ENCODE measurements at places on chromosomes 11 and 22.
A peak's percentile ranks its signal among the peaks of the same experiment; 100 is the strongest.

DNA sequence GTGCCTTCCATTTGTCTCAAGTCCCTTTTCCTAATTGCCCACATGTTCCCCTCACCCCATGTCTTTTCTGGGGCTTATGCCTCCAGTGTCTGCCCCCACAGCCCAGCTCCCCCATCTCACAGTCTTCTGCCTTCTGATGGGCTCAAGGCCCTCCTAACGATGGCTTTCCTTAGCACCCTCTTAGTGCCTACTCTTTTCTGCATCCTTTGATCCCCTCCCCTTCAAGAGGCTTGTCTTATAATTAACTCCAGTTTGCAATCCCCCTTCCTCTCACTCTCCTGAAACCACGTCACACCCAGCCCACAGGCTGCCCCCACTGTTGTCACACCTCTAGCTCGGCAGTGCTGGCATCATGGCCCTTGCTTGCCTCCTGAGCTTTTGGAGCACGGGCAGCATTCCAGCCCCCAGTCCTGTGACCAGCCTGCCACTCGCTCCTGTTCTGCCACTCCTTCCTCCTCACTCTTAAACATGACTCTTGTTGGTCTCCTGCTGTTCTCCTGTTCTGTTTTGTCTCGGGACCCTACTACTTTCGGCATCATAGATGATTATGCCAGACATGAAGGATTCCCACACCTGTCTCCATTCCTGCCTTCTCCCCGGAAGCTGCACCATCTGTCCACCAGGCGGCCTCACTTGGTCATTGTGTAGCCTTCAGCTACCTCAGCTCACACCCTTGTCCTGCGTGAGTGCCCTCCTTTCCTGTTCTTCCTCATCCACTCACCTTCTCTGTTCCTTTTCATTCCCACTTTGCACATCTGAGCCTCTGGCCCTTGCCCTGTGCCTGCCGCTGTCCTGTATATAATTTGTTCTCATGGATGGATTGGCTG, 26.1 kb downstream of the UBE2L3 start:
- DNase-seq: no peak

- DNase-seq: peak; percentile 98
These were observed at the start of the genes FAM118B and RPUSD4 for GRCh38 chr11:126211236-126212088. Gene FAM118B, plus strand, starts transcription at chr11:126211782. Its CDS starts 23,220 bp downstream, at chr11:126235002. Gene RPUSD4, minus strand, starts transcription at chr11:126211650. Its CDS starts 12 bp downstream, at chr11:126211638.

- DNase-seq: no peak
These were observed 5.2 kb downstream of the SLC25A17 start for GRCh38 chr22:40813912-40814315.

DNA sequence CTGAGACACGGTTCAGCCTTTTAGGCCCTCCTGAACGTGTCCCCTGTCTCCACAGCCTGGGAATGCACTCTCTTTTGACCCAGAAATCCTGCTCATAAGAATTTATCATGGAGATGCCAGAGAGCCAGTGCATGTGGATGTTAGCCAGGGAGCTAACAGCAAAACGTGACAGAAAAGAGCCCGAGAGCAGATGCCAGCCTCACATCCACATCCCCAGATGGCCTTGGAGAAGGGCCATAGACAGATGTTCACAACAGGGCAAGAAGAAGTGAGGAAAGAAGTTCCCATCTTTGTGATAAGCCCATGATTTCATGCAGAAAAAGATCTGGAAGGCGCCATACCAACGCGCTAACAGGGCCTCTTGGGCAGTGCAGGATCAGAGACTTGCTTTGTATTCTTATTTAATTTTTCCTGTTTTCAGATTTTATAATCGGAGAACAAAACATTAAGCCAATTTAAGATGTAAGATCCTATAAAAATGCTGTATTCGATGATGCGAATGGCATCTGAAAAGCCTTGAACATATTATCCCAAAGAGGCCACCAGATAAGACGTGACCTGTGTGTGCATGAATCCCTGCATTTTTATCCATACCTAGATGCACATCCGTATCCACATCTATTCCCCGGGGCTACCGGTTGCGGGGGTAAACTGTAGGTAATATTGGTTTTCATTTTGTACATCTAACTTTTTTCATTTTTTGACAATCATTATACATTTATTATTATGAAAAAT, 48.7 kb downstream of the IGLL5 start:
- DNase-seq: no peak

GRCh38 chr11:118914178-118914918, 11.4 kb downstream of the BCL9L start:
- DNase-seq: peak; percentile 72

GRCh38 chr22:20781272-20781990, 7.5 kb downstream of the SERPIND1 start:
- DNase-seq: peak; percentile 72

DNA sequence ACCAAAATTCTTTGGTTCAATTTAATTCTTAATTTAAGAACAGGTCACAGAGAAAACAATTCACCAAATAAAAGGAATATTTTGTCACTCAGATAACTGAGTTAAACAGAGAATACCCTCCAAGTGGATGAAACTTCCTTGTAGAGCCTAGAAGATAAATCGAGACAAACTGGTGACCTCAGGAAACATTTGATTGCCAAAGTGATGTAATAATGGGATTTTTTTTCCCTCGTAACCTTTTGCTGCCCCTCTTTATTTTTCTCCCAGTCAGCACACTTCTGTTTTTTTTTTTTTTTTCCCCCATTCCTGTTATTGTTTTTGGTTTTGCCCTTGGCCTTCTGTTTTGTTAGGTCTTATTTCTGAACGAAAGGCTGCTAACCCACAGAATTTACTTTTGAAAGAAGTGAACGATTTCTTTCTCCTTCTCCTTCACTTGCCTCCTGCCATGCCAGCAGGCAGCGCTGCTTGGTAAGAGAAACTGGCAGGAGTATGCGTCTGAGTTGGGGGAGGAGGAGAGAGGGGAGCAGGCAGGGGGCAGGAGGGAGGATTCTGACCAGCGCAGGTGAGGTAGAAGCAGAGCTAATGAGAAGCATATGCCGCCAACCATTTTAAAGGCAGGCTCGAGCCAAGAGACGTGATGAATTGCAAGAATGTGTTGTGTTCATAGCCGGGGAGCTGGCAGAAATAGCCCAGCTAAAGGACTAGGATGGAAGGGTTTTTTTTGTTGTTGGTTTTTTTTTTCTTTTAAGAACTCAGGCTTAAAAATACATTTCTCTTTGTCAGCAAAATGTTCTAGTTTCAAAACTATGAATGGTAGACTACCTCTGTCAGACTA, 121.9 kb upstream of the MTMR2 start:
- DNase-seq: no peak

DNA sequence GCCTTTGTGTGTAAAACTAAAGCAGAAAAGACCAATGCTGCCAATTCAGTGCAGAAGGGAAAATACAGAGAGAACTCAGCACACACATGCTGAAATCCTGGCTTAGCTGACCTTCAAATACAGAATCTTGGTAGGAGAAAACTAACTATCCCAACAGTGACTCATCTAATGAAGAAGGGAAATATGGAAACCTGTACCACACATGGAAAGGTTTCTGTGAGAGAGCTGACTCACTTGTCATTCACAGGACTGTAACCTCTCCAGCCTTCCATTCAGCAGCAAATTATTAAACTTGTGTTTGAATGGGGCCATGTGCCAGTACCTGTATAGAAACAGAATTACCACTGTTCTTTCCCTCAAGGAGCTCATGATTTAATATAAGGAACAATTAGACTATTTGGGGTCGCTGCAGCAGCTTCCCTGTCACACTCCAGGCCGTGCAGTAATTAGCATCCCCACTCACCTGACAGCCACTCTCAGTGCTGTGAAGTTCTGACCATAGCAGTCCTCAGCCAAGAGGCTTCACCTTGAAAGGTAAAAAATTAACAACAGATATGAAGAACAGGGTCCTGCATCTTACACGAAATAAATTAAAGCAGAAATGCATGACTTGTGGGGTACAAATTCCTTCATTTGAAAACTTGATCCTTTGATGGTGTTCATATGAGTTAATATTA, 53.9 kb downstream of the MSANTD4 start:
- no peak for DNase-seq

DNA sequence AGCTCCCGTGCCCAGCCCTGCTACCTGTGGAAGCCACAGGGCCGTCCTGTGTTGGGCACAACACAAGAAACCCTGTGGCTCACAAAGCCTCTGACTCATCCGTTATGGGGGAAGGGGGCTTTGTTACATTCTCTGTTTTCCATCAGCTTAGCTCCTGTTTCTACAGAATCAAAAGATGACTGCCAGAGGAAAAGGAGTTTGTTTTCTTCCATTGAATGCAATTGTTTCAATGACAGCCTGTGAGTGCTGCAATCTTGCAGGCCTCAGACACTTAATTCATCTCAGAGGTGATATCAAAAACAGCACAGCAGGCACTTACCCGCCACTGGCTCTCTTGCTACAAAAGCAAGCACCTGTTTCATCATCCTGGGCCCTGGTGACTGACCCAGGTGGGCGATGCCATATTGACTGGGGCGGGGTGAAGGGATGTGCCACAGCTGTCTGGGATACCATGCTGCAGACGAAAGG, 194.3 kb downstream of the OPCML start:
- DNase-seq: no peak

GRCh38 chr11:75031771-75032549, 43.2 kb downstream of the NEU3 start:
- DNase-seq: peak; percentile 62

GRCh38 chr11:128620309-128621100, 33.1 kb upstream of the ETS1 start:
- DNase-seq: no peak

- peak; percentile 68 for DNase-seq
These were observed 2.5 kb upstream of the SEPTIN3 start for GRCh38 chr22:41966607-41967240.

DNA sequence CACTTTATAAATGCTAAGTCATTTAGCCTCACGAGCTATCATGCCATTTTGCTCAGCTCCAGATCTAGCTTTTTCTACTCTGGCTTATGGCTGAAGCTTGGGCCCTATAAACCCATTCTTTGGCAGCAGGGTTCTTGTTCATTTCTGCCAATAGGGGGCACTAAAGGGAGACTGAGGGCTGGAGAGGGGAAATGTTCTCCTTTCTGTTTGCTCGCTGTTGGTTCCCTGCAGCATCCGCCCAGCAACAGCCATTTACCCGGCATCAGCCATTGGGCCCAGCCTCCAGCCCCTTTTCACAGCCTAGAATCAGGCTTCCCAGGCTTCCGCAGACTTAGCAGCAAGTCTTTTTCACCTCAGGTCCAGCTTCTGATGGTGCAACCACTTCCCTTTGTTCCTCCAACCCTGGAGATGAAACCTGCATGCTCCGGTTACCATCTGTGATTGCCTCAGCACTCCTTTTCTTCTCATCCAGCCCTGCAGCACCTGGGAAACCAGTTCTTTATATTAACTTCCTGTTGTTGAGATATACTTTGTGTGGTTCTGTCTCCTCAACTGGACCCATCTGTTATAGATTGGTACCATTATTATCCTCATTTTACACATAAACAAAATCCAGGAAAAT, 4.2 kb upstream of the ME3 start:
- peak; percentile 43 for DNase-seq

GRCh38 chr11:86772999-86773398, 27.3 kb upstream of the PRSS23 start:
- no peak for DNase-seq

DNA sequence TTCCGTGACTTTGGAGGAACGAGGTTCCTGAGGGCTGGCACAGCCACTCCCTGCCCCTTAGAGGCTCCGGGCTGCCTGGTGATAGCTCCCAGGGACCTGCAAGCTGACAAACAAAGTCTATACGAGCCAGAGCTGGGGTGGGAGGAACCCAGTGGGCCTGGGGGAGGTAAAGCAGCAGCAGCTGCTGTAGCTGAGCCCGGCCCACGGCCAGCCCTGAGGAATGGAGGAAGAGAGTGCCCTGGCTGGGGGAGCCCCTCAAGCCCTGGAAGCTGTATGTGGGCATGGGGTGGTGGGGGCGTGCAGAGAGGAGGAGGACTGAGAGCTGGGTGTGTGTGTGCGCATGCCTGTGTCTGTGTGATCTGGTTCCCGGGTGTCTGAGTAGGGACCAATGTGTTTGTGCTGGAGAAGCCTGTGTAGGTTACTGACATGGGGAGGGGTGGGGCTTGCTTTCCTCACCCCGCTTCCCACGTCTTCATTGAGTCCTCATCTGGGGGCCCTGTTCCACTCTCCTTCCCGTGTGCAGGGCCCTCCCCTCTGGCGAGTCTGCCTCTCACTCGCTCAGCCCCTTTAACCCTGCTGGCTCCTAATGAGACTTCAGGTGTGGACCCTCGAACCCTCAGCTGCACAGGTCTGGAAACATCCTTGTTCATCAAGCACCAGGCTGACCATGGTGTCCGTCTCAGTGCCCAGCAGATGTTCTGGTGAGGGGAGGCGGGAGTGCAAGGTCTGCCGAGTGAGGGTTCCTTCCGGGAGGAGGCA, 10.8 kb downstream of the ST3GAL4 start:
- DNase-seq: no peak

DNA sequence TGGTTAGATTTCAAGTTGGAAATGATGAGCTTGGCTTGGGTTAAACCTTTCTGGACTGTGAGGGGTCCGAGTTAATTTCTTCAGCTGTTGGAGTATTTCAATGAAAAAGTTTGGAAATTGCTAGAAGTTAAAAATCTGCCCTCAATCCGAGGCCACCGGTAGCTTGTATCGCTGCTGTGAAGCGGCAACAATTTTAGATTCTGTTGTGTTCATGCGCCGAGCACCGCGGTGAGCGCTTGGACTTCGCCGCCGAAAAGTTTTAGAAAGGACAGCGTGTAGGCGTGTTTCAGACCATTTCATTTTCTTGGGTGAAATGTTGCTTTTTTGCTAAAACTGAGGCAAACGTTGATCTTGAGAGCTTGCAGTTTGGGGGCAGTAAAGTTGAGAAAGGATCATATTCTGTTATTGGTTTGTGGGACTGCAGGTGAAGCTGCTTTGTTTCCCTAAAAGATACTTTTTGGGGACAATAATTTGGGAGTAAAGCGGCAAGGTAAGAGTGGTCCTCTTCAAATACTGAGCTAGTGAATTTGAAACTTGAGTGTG, 928 bp downstream of the FBXO7 start:
- DNase-seq: peak; percentile 26

GRCh38 chr11:78187366-78188285, 800 bp downstream of the KCTD21 start:
- DNase-seq: no peak

DNA sequence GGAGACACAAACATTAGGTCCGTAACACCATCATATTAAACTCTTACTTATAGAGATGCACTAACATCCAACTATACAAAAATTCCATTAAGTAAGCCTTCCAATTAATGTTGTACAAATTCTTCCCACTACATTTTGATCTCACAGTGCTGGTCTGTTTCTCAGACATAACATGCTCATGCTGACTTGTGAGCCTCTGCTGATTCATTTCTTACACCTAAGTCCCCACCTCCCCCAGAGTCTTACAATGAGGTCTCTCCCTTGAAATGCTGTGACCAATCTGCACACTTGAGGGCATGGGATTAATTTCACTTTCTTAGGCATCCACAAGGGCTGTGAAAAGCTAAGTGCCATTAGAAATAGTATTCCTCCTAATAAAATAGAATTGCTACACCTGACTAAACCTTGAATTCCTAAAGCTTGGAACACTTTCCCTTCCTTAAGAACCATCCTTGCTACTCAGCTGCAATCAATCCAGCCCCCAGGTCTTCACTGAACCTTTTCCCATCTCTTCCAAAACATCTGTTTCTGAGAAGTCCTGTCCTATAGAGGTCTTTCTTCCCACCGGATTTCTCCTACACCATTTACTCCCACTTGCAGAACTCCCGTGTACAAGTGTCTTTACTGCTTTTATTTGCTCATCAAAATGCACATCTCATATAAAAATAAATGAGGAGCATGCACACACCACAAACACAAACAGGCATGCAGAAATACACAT, 2.0 kb downstream of the HBG1 start:
- no peak for DNase-seq
